ENCODE measurements at places on chromosomes 3 and 15.

DNA sequence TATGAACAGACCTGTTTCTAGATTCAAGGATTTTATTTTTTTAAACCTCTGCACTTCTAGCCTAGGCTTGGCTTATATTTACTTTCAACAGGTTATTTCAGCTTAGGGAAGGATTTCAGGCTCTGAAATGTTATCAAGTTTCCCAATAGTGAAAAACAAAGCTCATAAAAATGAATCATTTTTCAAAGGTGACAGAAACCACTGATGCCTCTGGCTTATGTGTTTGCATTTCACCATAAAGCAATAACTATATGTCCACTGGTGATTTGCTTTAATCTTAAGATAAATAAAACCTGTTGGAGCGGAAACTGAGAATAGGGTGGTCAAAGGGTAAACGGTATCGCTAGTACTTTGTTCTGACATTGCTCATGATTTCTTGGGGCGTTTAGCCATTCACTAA lies 141.2 kb upstream of the LRIG1 start:
- no peak for DNase-seq

GRCh38 chr3:42013691-42014457 lies 52.0 kb upstream of the ULK4 start:
- DNase-seq = no peak

- no peak for DNase-seq
Measured at GRCh38 chr3:179174316-179174715, 26.2 kb downstream of the PIK3CA start.

GRCh38 chr15:78715434-78715833 lies 74.4 kb upstream of the CHRNB4 start:
- DNase-seq = no peak

- DNase-seq = no peak
Measured at GRCh38 chr15:45179221-45179985, 8.4 kb downstream of the SHF start.

- no peak for DNase-seq
Measured at GRCh38 chr3:168044049-168044448, 51.7 kb downstream of the GOLIM4 start.

Measured in NT2/D1 (cell line).